ENCODE measurements at places on chromosomes 12 and 14.

- peak; percentile 69 for DNase-seq
Observed at GRCh38 chr12:67441736-67442346, 172.7 kb downstream of the CAND1 start.

- no peak for DNase-seq
Observed at GRCh38 chr12:128519426-128519825, 252.5 kb downstream of the TMEM132C start.

GRCh38 chr12:116525418-116526001 is 33.7 kb upstream of the MAP1LC3B2 start:
- DNase-seq: no peak

GRCh38 chr12:15293731-15294130 is 28.6 kb upstream of the PTPRO start:
- DNase-seq: no peak

- no peak for DNase-seq
Observed at GRCh38 chr12:122651520-122652224, 51.5 kb downstream of the HCAR2 start.

GRCh38 chr12:125310461-125310860 is 245.2 kb downstream of the AACS start:
- DNase-seq: no peak

DNA sequence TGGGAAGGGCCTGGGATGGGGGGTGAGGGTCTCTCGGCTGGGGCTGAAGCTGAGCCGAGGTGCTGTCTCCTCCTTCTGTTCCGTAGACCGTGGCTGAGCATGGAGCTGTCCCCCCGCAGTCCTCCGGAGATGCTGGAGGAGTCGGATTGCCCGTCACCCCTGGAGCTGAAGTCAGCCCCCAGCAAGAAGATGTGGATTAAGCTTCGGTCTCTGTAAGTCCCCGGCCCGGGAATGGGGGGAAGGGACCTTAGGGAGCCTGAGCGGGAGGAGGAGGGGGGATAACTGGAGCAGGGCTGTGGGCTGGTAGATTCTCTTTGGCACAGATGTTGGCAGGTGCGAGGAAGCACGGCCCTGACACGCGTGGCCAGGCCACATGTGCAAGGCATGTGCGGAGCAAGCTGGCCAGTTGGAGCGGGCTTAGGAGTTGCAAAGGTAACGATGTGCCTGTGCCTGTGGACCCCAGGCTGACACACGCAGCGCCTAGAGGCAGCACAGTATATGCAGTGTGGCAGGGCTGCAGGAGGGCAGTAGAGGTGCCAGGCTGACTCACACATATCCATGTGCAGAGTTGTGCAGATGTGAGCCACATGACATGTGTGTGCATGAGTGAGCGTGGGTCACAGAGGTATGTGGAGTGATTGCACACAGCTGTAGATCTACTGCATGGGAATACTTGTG is 512 bp downstream of the PDE1B start:
- DNase-seq: no peak

- no peak for DNase-seq
Observed at GRCh38 chr12:52349196-52349595, 18.1 kb downstream of the KRT85 start.

DNA sequence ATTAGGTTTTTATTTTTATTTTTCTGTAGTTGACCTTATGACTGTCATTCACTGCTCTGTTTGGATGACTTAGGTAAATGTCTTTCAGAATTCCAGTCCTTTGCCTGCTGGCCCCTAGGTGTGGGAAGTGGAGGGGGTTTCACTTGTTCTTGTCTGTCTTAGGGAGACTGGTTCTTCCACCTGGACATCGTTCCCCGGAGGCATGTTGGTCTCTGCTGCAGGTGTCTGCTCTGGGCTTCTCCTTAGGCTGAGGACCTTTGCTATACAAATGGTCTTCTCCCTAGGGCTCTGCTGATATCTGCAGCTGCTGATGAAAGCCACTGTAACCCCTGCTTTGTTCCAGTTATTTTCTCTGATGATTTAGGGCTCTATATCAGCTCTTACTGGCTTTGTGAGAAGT is 97.1 kb downstream of the OTOGL start:
- no peak for DNase-seq

DNA sequence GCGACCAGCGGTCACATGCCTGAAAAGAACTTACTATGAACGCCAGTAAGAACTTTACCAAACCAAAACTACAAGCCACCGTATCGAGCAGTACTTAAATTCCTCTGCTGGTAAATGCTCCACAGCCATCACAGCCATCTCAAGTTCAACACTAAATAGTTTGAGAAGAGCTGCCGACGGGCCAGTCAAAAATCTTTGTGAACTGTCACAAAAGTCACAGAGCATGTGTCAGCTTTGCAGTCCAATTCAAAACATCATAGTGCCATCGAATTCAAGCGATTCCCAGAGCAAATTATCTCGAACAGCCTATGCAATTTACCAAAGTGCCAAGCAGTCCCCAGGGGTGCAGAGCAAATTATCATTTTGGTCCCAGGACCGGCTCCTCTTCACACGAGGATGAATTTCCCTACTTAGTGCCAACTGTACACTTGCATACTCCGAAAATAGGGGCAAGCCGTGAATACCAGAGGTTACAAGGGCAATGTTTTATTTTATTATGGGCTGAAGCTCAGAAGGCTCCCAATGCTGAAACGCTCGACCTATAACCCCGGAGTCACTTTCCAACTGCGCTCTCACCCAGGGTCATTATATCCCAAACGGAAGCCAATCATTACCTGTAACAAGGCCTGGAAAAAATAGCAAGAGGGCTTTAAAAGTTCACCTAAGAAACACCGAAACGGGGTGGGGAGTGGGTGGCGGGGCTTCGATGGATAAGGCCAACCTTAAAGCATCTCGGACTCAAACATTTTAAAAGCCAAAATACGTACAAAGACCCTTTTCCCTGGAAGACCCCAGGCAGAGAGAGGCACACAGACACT is 1.1 kb downstream of the LRP6 start:
- DNase-seq: no peak

DNA sequence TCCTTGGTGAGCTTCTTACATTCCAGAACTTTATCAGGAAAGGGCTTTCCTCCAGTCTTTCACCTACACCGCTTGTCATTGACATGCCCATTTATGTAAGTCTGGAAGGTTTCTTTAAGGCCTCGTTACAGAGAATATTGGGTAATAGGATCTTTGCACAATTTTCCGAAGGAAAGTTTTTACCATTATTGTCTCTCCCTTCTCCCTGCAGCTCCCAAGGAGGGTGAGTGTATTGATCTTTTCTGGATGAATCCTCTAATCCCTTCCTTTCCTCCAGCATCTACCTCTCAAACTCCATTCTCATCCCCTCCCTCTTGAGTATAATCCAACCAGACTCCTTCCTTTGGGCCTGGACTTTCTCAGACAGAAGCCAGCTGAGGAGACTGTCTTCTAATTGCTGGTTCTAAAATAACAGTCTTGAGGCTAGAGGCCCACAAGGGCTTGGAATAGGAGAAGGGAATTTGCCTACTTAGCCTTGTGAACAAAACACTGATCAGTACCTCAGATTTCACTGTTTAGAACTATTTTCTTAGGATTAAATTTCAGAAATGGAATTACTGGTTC is 21.8 kb downstream of the WNK1 start:
- peak; percentile 50 for DNase-seq

DNA sequence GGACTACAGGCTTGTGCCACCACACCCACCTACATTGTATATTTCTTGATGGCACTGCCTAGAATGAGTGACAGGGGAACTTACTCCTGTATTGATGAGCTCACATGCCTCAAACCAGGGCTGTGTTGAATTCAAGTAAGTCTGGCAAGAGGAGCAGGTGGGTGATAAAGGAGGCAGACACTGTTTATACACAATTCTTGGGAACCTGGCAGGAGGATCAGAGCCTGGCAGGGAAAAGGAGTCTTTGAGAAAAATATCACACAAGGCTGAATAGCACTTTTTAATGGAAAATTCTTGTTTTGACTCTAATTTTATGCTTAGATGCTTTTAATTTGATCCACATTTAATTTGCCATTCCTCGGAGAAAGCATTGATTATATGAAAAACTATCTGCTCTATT is 293.1 kb upstream of the NPAS3 start:
- DNase-seq: no peak

DNA sequence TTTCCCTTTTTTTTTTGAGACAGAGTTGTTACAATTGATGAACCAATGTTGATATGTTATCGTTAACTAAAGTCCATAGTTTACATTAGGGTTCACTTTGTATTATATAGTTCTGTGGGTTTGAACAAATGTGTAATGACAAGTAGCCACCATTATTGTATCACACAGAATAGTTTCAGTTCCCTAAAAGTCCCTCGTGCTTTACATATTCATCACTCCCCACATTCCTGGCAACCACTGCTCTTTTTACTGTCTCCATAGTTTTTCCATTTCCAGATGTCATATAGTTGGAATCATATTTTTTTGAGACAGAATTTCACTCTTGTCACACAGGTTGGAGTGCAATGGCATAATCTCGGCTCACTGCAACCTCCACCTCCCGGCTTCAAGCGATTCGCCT is 12.5 kb downstream of the HSD17B6 start:
- peak; percentile 75 for DNase-seq

- no peak for DNase-seq
Observed at GRCh38 chr12:13258717-13259119, 62.2 kb downstream of the EMP1 start.

DNA sequence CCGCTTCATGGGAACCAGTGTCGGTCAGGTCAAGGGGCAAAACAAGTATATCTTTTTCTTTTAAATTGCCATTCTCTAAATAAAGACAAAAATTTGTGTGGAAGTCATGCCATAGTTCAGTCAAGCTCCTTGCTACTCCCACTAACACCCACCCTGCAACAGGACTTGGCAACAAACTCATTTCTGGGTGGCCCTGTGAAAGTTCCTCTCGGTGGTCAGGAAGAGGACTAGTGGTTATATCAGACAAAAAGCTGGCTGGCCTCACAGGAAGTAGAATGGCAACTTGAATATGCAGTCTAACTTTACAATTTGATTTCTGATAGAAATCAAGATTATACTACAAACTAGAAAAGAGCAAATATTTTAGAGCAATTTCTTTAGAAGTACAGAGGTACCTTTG is 11.2 kb downstream of the DHRS7 start:
- DNase-seq: peak; percentile 19

DNA sequence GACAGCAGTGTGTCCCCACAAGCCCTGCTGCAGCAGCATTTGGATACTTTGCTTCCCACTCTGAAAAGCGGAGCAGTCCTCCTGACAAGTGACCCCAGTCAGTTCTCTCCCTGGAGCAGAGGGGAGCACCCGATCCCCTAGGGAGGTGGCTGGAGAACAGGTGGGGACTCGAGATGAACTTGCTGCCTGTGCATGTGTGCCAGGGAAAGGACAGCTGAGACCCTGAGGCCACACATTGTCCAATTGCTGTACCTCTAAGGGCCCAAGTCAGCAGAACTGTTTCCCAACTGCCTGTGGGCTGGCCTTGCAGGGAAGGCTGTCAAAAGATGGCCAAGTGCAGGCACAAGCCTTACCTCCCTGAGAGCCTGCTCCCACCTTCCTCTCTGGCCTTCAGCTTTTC is 55.1 kb downstream of the IFT43 start:
- no peak for DNase-seq

GRCh38 chr14:23186913-23187654 is 3.6 kb upstream of the SLC7A8 start:
- peak; percentile 73 for DNase-seq

- DNase-seq: no peak
Observed at GRCh38 chr14:101713621-101714349, 47.7 kb upstream of the PPP2R5C start.

DNA sequence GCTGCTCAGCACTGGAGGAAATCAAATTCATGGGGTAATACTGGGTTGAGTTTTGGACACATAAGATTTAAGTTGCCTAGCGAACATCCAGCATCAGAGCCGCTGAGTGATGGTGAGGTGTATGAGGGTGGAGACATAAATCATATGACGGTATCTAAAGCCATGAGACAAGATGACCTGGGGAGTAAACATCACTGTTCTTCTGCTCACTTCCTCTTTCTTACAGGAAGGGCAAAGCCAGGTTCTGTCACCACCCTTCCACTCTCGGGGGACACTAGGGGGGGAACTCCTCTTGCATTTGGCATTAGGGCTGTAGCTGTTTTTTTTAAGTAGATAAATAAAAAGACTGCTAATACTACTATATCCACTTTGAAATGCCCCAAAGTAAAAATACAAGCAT is 24.0 kb downstream of the PRDM4 start:
- DNase-seq: peak; percentile 5

GRCh38 chr12:6457220-6457945 is 5.5 kb downstream of the TAPBPL start:
- no peak for DNase-seq

GRCh38 chr12:8823565-8824300 is 1.3 kb downstream of the A2ML1 start:
- peak; percentile 23 for DNase-seq

- no peak for DNase-seq
Observed at GRCh38 chr12:96876966-96877365, 30.1 kb upstream of the NEDD1 start.

- DNase-seq: no peak
Observed at GRCh38 chr12:94872671-94872970, 130.9 kb downstream of the NDUFA12 start.

- DNase-seq: peak; percentile 44
Observed at GRCh38 chr14:61698206-61698980, 3.1 kb downstream of the HIF1A start.

DNA sequence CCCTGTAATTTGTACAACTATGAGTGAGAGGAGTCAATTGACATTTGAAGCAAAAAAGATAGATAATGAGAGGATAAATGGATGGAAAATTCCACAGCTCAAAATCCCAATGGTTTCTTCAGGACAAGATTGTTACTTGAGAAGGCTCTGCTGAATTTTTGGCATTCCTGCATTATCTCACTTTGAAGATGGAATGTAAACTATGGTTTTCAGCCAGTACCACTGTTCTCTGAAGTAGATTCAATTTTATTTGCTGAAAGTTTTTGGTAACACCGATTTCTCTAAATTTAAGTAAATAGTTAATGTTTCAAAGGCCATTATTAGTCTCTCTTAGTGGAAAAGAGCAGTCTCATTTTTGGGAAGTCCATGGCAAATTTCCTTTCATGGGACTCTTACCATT is 121.9 kb upstream of the SLC38A2 start:
- DNase-seq: no peak

DNA sequence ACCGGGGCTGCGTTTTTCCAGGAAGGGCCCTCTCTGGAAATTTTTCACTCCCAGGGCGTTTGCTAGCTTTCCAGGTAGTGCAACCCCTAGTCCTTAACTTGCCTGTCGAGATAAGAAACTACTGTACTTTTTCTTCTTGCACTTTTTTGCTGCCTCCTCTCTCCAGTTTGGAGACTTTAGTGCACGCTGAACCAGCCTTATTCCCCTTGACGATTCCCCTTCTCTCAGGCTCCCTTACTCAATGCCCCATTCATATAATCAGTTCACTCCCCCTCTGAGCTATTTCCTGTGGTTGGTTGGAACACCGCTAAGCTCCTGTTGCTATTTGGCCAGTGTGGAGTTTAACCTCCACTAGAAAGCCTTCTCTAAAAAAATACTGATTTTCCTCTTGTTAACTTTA is 682 bp downstream of the CREBL2 start:
- DNase-seq: peak; percentile 64

GRCh38 chr14:73008501-73008900 is 18.4 kb downstream of the ZFYVE1 start:
- DNase-seq: no peak

GRCh38 chr14:23704890-23705289 is 68.7 kb downstream of the DHRS2 start:
- no peak for DNase-seq

GRCh38 chr14:100336618-100337530 is 13.7 kb downstream of the SLC25A47 start:
- DNase-seq: no peak

Data from inflammatory macrophage treated with lipopolysaccharide for 4 hours (primary cell).